Activated naive CD8-positive, alpha-beta T cell treated with anti-CD3 and anti-CD28 coated beads, Interleukin-2, amount 50 U/mL, for 16 hours (primary cell): ENCODE measurements at places on chromosomes 1 and 21.
A peak's percentile ranks its signal among the peaks of the same experiment; 100 is the strongest.

DNA sequence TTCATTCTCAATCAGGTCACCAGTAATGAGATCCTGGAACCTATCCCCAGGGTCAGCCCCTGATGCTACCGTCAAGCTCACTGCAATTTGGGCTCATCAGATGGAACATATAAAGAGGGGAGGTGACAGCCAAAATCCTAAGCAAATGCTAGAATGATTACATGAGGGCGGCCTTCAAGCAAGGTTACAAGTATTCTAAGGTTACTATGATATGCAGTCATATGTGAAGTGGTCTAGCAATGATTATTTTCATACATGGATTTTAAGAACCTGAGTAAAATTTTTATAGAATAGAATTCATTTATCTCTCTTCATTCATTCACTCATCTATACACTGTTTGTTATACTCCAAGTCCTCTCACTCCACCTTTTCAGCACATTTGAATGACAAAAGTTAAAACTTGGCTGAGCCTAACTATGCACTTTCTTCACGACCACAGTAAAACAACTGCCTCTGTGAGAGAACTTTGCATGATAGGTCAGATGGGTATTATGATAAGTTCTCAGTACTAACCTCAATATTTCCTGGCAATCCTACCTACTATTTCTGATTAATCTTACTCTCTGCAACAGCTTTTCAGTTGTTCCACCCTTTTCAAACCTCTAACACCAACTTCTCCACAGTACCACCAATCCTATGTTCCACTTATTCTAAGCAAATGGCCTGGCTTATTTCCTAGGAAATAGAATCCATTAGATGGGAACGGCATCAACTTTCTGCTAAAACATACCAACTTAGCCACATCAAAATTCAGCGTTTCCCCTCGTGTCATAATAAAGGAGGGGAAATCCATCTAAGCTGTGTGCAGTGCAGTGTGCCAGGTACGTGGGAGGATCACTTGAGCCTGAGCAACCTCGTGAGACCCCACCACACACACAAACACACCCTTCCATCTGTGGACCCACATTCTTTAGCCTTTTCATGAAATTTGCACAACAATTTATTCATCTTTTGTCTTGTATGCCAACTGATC lies 32.0 kb downstream of the LHX9 start:
- peak; percentile 24 for DNase-seq

DNA sequence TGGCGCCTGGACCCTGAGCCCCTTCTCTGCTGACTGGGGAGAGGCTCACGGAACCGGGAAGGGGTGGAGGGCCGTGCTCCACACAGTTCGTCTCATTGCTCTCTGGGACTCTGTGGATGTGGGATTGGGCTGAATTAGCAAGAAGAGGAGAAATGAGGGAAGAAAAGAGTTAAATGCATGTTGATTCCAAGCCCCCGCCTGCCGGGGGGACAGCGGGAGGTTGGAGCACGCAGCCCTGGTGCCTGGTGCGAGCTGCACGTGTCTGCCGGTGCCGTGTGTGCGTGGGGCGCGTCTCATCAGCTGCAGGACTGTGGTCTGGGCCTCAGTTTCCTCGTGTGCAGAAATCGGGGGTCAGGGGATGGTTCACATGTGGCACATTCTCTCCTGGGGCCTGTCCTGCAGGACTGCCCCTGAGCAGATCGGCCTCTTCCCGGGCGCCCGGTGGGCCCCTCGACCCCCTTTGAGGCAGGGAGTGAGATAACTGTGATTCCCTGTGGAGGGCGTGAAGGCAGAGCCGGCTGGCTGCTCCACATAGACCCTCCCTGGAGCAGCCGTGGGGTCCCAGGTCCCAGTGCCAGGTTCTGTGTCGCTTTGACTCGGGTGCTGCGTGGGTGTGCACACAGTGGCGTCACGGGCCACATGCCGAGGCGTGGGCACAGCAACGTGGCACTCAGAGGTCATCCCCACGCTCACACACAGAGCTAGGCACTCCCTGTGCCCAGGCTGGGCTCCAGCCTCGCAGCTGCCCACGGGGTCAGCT lies 11.4 kb downstream of the SAMD11 start:
- DNase-seq: no peak

- DNase-seq: no peak
These were observed 19.4 kb upstream of the ESRRG start for GRCh38 chr1:216742625-216743024.

- DNase-seq: no peak
These were observed 65.4 kb downstream of the SYDE2 start for GRCh38 chr1:85135392-85135798.
